ENCODE measurements at places on chromosomes 11 and 22. TPM values are rescaled to one million over a fixed set of nuclear protein-coding genes. Genes with fewer than 3 reads are reported as not detected.

- no peak for DNase-seq
Measured at GRCh38 chr11:43138621-43139140, 173.1 kb upstream of the API5 start.

DNA sequence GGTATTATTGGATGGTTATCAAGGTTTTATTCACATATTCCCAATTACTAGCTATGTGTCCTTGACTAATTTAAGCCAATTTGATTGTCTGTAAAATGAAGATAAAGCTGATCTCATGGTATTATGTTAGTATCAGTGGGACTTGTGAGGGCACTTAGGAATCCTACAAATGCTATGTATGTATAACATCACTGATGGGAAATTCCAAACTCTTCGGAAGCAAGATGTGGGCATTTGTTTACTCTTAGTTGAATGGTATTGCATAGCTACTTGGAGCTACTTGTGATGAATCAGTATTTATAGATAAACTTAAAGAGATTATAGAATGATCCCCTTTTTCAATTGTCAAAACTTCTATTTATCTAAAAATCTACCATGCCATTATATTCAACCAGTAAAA lies 239.9 kb downstream of the CNTN5 start:
- no peak for DNase-seq

DNA sequence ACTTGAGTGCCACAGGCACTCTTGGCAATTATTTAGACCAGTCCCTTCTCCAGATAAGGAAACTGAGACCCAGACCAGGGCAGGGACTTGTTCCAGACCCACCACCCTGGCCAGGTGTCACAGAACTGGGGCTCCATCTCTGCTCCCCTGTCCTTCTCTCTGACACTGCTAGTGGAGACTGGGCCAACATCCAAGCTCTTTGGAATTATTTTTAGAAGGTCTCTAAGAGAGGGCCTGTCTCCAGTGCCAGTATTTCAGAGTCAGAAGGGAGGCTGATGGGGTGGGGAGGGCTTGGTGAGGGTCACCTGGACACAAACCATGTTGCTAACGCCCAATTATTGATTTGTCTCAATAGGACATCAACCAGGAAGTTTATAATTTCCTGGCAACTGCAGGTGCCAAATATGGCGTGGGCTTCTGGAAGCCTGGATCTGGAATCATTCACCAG lies 32.7 kb downstream of the POLR3H start:
- DNase-seq, result no peak

DNA sequence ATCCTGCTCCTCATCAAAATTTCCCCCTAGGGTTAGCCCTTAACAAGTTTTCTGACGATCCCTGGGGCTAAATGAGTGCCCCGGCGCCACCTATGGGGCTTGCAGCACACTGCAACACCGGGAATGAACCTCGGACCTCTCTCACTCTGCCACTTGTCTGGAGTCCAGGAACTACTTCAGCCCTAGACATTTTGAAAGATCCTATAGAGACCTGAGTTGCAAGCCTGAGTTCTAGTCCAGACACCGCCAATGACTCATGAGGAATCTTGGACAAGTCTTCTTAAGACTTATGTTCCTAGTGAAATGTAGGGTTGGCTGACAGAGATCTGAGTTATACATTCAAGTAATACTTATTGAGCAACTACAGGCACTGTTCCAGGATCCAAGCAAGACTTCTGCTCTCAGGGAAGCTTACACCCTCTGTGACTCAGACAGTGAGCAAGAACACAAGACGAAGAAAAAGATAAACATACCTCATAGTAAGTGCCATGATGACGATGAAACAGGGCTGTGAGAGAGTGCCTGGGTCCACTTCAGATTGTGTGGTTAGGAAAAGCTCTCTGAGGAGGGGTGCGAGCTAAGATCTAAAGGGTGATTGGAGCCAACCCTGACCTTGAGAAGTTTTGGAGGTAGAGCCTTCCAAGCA lies 10.2 kb upstream of the STK33 start:
- DNase-seq, result peak; percentile 75

DNA sequence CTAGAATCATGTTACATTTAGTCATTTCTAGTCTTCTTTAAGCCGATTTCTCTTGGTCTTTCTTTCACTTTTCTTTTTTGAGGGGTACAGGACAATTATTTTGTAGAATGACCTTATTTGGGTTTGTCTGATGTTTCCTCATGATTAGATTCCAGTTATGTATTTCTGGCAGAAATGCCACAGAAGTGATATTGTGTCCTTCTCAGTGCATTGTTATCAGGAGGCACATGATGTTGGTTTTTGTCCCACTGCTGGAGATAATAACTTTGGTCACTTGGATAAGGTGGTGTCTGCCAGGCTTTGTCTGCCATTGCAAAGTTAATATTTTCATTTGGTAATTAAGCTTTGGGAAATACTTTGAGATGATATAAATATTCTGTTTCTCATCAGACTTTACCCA lies 100.3 kb downstream of the RRM1 start:
- no peak for DNase-seq

- no peak for DNase-seq
Measured at GRCh38 chr22:35292786-35293185, 6.9 kb upstream of the TOM1 start.

GRCh38 chr22:35443790-35444684 lies 44.1 kb downstream of the MCM5 start:
- DNase-seq, result no peak

GRCh38 chr11:114059984-114060391 lies 477 bp downstream of the ZBTB16 start:
- no peak for DNase-seq

DNA sequence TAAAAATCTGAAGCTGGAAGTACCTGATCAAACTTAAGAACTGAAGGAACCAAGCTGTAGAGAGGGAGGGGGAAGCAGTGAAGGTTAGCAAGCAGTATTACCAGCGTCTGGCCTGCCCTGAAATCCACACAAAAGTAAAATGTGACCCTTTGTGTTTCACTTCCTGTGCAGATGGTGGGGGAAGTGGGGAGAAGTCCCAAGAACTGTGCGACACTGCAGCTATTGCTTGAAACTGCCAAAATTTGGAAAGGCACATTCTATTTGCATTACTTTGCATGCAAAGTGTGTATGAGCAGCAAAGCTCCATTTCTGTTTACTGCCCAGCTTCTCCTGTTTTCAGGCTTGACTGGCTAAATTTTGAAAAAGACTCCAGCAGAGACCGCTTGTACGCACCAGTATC lies 72.1 kb upstream of the BMAL1 start:
- DNase-seq, result no peak

DNA sequence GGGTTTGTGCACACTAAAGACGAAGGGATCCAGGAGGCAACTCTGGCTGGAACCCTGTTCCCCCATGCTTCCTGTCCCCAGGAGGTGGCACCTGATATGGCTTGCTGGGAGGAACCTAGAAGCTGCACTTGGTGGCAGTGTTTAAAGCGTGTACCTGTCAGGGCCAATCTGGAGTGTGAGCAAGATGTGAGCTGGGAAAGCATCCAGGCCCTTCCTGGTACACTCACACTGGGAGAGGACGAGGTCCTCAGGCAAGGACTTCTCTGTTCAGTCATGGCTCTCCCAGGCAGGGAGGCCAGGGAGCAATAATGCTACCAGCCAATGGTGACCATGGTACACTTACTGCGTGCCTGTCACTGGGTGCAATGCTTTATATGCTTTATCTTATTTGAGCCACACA lies 130.7 kb upstream of the NECTIN1 start:
- no peak for DNase-seq

- DNase-seq, result peak; percentile 98
Measured at GRCh38 chr22:30667494-30668385, at the start of gene DUSP18. TSS of gene DUSP18 (minus strand) at chr22:30667875. CDS start at chr22:30664003, 3,872 bp downstream.

TMPRSS5 gene
- 0.37 TPM for total RNA-seq

LDHAL6A gene
- total RNA-seq, result not detected

FUT4 gene
- 5.4 TPM for total RNA-seq

ELMOD1 gene
- 0.61 TPM for total RNA-seq

RCN1 gene
- total RNA-seq, result 114 TPM

CRYAB gene
- total RNA-seq, result not detected
